Fibroblast of skin of right quadriceps (primary cell): ENCODE measurements at places on chromosomes 4 and X.

DNA sequence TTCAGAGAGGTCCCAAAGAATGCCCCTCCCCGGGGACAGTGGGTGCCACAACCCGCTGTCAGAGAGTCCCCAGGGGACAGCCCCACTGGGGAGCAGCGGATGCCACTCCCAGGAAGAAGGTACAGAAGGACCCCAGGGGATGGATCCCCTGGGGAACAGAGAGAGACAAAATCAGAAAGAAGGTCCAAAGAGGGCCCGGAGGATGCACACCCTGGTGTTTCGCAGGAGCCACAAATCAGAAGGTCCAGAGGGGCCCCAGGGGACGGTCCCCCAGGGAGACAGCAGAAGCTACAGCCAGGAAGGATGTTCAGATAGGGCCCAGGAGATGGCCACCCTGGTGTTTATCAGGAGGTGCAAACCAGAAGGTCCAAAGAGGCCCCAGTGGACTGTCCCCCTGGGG lies 1.4 kb downstream of the TEX13D start:
- DNase-seq: no peak

GRCh38 chr4:106149026-106149425 lies 167.0 kb downstream of the TBCK start:
- no peak for DNase-seq

DNA sequence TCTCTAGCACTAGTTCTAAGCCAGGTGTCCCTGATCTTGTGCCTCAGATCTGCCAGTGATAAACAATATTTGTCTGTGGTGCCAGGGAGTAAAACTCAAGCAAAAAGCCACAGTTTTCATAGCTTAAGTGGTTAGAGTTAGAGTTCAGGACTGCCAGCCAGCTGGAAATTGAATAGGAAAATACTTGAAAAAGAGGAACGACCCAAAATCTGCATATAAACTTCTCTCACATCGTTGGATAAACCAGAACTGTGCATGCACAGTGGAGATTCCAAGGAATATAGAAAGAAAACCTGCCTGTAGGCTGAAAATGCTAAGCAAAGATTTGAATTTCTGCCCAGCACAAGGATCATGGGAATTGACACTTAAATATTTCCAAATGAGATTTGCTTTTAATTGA lies 35.0 kb upstream of the GNPDA2 start:
- no peak for DNase-seq

GRCh38 chrX:143472347-143472938 lies 44.8 kb downstream of the SPANXN3 start:
- no peak for DNase-seq

DNA sequence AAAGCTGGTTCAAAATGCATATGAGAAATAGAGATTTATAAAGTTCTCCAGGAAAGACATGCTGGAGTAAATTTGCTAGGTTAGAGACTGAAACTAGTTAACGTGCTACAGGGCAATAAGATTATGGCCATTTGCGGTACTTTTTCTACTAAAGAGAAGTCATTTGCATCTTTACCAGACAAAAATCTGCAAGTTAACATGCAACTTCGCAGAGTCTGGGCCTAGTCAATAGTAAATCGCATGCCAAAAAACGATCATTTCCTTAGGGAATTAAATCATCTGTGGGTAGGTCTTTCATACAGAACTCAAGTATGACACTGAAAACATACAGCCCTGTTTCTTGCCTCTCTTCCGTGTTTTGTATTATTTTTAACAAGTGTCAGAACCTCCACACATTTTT lies 32.8 kb upstream of the REST start:
- DNase-seq: peak; percentile 20

- DNase-seq: no peak
Observed at GRCh38 chr4:1318488-1319213, 28.4 kb upstream of the UVSSA start.

DNA sequence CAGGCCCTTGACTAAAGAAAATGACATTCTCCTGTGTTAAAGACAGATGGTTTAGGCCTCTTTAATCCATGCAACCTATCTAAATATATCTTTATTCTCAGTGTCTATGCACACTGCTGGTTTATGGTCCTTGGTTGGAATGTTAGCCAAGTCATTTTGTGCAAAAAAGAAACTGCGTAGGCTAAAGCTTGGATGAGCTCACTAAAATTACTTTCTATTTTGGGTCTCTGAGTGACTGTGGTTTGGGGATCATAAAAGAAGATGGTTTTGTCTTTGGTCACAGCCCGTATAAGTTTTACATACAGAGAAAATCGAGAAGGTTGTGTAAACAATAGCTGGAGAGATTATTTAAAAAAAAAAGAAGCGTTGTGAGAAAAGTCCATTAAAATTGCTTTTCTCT lies 443.6 kb downstream of the UBE2NL start:
- peak; percentile 14 for DNase-seq

DNA sequence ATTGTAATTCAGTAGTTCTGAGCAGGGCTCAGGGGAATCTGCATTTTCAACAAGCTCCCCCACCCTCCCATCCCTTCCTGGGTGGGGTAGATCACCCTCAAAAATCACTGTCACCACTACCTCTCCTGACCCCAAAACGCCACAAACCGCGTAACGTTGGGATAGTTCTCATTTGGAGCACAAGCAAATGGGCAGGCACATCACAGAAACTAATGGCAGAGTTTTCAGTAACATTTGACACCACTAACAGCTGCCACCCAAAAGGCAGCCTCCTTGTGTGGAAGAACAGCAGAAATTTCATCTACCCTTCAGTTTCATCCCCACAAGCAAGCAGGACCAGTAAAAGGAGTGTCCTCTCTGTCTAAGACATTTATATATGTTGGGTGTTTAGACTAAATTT lies 132.7 kb downstream of the PALLD start:
- DNase-seq: no peak

DNA sequence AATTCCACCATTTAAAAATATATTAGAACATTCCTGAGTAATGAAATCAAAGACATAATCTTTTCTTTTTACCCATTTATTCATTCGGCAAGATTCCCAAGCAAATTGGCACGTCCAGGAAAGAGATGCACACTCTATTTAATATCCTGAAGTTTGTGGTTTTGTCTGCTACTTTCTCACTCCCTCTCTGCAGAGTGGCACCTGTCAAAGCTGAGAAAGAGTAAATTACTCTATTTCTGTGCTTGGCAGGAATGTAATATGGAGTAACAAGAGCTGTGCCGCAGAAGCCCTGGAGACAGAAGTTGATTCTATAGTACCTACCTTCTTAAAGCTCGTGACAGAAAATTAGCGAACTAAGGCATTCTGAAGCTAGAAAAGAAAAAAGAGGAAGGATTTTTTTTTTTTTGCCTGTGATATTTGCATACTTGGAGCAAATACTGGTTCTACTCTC lies 5.5 kb downstream of the GSTCD start:
- DNase-seq: peak; percentile 13

DNA sequence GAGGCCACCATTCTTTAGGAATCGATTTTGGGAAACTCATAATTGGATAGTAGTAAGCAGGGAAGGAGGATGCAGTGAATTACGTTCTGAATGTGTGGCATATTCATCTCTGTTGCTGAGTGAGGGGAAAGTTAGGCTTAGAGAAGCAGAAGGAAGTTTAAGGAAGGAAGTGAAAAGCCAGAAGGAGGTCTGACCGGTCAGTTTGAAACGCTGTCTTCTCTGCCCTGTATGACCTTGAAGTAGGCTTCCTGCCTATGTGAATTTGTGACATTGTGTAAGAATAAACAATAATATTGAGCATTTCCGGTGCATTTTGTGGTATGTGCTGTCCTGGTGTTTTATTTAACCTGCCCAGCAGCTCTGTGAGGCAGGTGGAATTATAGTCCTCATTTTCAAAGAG lies 67.3 kb downstream of the PDLIM5 start:
- no peak for DNase-seq

GRCh38 chr4:140311257-140311835 lies 62.1 kb upstream of the SCOC start:
- peak; percentile 11 for DNase-seq

- DNase-seq: no peak
Observed at GRCh38 chr4:180618396-180618795, 1624.8 kb upstream of the TENM3 start.

GRCh38 chr4:24912252-24913118 lies at the start of gene CCDC149:
CCDC149 (minus strand) TSS chr4:24913042; CDS start chr4:24912864, 178 bp downstream.
- peak; percentile 71 for DNase-seq

GRCh38 chr4:182975806-182976205 lies 58.6 kb upstream of the DCTD start:
- peak; percentile 87 for DNase-seq

DNA sequence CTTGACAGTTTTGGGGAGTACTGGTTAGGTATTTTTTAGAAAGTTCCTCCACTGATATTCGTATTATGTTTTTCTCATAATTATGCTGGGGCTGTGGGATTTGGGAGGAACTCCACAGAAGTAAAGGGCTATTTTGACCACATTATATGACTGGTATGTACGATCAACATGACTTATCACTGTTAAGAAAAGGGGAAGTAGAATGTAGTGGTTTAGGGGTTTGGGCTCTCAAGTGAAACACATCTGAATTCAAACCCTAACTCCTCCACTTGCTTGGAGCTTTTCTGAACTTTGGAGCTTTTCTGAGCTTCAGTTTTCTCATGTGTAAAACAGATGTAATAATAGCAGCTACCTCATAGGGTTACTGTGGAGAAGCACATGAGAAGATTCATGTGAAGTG lies 96.4 kb upstream of the C1GALT1C1 start:
- no peak for DNase-seq

DNA sequence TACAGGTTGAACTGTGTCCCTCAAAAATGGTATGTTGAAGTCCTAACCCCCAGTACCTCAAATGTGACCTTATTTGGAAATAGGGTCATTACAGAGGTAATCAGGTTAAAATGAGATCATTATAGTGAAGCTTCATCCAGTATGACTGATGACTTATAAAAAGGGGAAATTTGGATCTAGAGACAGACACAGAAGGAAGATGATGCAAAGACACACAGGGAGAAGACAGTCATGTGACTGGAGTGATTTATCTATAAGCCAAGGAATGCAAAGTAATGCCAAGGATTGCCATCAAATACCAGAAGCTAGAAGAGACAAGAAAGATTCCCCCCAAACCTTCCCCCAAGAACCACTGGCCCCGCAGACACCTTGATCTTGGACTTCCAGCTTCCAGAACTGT lies 155.2 kb downstream of the RBMX2 start:
- no peak for DNase-seq

DNA sequence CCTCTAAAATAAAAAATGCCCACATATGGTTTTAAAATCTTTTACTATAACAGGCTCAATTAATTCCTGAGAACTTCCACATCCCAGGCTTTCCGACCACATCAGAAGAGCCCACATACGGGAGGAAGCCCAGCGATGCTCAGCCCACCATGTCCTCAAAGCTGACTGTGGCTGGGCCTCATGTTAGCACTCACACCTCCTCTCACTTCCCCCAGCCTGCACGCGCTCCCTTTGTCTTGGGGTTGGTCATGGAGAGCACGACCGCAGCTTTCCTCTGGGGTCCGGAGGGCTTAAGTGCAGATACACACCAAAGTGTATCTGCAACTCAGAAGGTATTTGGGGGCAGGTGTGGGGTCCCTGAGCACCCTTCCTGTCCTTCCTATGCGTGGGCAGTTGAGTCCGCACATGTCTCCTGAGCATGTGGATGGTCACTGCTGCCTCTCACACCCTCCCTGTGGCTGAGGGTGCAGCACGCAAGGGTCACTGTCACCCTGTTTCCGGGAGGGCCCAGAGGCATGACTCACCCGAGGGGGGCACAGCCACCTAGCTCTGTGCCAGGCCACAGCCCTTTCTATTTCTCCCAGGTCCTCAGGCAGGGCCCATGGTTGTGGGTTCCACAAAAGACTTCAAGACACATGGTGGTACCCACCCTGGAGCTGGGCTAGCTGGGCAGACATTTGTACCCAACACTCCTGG lies 21.2 kb downstream of the WDR1 start:
- no peak for DNase-seq

- no peak for DNase-seq
Observed at GRCh38 chr4:139934708-139935195, 219.2 kb downstream of the MAML3 start.

DNA sequence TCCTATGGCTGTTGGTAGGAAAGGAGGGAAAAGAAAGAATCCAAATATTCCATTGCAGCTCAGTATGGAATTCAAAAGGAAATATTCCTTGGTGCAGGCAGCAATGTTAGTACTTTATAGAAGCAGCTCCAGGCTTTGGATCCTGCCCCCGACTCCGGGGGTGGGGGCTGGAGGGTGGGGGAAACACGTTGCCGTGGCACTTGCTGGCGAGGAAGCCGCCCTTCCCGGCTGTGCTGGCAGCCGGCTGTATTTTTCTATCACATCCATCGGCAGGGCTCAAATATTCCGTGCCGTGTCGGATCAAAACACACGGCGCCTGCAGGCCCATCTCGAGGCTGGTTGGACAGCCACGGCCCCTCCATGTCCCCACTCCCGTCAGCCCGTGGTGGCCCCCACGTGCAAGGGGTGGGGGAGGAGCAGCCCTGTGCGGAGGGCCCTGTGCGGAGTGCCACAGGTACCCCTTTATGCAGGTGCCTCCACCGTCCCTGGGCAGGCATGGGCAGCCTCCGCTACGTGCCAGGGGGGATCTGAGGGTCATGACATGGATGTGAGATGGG lies 5.8 kb downstream of the ADRA2C start:
- no peak for DNase-seq

DNA sequence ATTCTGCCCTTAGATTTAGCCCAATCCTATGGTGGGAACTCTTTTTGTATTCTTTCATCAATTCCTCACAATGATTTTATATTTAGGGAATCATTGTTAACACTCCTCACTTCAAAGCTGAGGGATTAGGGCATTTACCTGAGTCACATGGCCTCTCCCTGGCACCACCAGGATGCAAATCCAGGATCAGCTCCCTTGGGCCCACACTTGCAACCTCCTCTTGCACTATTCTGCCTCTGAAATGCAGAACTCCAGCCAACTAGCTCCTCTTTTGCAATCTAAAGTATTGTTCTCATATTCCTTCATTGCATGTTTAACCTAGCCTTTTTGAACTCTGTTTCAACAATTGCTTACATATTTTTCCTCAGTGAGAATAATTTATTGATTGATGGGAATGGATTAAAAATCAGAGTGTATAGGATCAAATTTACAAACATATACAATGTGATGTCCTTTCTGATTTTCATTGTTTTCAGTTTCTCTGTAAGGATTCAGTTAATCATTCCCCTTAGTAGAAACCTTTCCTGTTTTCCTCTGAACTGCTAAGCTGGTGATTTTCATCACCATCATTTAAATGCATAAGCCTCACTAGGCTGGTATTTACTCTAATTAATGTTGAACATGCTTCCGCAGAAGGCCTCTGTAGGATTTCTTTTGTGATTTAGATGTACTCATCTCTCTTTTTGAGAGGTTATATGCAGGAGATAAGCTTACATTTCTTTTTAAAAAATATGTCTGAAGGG lies 3.3 kb upstream of the RELL1 start:
- DNase-seq: no peak

GRCh38 chr4:114082348-114082747 lies 102.9 kb upstream of the ARSJ start:
- peak; percentile 24 for DNase-seq

DNA sequence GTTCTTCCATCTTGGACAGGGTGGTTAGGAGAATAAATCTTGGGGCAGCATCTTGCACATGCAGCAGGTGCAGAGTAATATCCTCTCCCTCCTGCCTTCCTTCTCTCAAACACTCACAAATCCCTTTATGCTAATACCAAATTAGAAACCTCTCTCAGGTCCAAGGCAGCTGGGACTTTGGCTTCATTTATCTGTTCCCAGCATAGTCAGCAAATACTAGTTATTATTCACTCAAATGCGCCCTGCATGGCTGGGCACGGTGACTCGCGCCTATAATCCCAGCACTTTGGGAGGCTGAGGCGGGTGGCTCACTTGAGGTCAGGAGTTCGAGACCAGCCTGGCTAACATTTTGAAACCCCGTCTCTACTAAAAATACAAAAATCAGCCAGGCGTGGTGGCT lies 156.0 kb upstream of the GALNT7 start:
- DNase-seq: no peak
